ENCODE measurements at places on chromosomes 2 and 18.

- DNase-seq: no peak
Observed at GRCh38 chr2:20431772-20432171, 15.1 kb upstream of the RHOB start.

- no peak for DNase-seq
Observed at GRCh38 chr2:45626387-45627221, 15.5 kb upstream of the SRBD1 start.

DNA sequence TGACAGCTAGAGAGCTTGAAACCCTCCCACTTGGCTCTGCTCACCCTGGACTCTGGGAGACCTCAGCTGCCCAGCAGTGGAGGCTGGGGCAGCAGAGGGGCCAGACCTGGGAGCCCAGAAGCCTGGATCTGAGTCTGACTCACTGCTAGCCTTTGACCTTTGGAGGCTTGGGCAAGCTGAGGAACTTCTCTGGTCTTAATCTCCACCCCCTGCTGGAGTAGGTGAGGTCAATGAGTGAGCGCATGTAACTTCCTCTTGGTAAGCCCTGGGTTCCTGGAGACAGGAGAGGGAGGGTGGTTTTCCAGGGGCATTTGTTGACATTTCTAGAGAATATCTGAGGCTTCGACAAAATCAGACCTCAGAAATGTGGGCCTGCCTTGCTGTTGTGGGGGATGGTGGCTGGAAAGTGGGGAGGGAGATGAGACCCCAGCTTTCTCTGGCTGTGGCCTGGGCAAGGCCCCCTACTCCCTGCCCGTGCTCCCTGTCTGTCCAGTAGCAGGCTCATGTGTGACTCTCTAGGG lies 73.0 kb upstream of the YWHAQ start:
- DNase-seq: no peak

DNA sequence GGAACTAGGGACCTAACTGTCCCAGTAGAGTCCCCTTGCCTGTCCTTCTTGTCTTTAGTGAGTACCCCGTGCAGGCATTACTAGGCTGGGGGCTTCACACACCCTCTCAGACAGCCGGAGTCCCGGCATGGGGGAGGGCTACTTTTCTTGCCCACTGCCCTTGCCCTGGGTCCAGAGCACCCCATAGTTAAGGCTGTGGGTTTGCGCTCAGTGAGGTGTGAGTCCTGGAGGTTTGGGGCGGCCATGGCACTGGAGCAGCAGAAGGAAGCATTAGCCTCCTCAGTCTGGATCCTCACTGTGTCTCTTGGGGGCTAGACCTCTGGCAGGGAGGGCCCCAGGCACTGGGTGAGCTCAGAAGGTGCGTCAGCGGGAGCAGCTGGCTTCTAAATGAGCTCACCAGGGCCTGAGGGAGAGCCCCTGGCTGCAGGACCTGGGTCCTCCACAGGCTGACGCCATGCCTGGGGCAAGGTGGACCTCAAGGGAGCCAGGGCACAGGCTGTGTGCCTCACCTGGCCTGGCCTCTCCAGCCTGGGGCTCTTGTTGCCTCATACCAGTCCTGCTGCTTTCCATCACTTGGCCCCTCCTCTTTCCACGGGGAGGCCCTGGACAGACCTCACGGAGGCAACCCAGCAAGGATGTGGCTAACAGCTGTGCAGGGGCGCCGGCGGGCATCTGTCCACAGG lies 27.4 kb downstream of the HS6ST1 start:
- no peak for DNase-seq

DNA sequence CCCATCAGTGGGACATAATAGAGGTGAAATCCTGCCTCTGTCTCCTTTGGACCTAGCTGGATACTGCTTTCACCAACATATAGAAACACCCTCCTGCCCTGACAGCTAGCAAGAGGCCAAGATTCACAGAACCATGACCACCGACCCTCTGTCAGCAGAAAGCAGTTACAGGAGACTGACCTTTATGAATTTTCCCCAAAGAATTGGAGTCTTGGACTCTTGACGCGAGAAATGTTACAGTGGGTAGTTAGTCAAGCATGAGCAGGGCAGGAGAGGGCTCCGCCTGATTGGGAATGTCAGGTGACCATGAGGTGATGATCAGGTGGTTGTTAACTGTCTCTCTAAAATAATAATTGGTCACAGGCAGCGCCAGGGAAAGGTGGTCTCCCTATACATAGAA lies 1002.3 kb downstream of the TDRD15 start:
- no peak for DNase-seq

GRCh38 chr2:65092791-65093190 lies 36.6 kb downstream of the CEP68 start:
- DNase-seq: no peak

GRCh38 chr2:102258025-102258385 lies 53.4 kb upstream of the IL1RL1 start:
- DNase-seq: no peak

DNA sequence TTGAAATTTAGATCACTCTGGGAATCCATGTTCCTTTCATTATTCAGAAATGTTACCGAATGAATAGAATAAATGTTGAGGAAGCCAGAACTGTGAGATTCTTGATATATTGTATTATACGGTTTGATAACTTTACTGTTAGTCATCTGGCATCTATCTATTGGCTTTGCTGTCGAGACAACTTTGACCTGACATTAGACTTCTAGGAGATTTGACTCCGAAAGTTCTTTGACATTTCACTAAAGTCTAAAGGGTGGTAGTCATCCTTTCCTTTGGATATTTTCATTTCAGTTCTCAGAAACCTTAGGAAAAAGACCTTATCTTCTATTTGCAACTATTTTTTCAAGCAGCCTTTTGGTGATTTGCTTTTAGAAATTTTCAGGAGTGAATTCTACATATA lies 1.9 kb downstream of the BMPR2 start:
- no peak for DNase-seq

DNA sequence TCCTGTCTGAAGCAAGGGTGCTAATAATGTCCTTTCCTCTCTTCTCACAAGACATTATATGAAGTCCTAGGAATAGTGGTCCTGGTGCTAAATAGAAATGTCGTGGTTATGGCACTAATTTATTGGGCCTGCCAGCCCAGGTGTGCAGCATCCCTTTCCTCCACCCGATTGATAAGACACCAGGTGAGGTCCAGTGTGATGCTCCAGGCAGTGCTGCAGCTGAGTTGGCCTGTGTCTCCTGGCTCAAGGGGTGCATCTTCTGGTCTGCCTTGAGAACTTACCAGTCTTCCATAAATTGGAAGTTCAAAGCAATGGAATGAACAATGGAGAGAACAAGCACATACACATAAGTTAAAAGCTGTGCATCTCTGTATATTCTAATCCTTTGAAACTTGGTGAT lies 26.9 kb downstream of the CRIM1 start:
- no peak for DNase-seq

DNA sequence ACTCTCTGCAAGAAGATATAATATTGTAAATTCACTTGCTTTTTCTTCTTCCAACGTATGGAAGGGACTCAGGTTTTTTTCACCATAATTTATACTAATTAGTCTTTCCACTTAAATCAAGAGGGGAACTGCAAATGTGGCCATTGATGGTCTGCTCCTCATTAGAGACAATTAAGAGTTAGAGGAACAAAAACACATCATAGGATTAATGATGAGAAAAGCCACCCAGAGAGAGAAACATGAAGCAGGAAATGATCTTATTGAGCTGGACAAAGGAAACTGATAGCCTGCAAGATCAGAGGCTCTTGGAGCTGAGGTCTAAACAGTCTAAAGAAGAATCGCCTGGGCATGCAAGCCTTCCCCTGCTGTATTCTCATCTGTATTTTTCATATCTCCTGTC lies 151.2 kb upstream of the NRP2 start:
- no peak for DNase-seq

- no peak for DNase-seq
Observed at GRCh38 chr2:16625201-16625729, 40.4 kb downstream of the CYRIA start.

GRCh38 chr18:46152436-46152807 lies 48.2 kb downstream of the HAUS1 start:
- no peak for DNase-seq

DNA sequence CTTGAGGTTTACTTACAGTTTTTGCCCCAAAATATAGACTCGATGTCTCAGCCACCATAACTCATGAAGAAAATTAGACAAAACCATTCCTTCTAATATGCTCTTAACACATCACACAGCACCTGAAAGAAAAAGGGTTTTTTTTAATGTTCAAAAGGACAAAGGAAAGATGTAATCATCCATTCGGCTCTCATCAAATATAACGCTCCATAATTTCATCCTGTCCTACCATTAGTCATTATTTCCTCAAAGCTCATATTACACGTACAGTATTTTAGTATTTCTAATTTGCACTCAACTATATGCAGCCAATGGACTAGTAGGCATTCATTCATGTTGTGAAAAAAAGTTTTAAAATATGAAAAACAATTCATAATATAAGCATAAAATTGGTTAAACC lies 24.8 kb downstream of the ESCO1 start:
- DNase-seq: no peak

DNA sequence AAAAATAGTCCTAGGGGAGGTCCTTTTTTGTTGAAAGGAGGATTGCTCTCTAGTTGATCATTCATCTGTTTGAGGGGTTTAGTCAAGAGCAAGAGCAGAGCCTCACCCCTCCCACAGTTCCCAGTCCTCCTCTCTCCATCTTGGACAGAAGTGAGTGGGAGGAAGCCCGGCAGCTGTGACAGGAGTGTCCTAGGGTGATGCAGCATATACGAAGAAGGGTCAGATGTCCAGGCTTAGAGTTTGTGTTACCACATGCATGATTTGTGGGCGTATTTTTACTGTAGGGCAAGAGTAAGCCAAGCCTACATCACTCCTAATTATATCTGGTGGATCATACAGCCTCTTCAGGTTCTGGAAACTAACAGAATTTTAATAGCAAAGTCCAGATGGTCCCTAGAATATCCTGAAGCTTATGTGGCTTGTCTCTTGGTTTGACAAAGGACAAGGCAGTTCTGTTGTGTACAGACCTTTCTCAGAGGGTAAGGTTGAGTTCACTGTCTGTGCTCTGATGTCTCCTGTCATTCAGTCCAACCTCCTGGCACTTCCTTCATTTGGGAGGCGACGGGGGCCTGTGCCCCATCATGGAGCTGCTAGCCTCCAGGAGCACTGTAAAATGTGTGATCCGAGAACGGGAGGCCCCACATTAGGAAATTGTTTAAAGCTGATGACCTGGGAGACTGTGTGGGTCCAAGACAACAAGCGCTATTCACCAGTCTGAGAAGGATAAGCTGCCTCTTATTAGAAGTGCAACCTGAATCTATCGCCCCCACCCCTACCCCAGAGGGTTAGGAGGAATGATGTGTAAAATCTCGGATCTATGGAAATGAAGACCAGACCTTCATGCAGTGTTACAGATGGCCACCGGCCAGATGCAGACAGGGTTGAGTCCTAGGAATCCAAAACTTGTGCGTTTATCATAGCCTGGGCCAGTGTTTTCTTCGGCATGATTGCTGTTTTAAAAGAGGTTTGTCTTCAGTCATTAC lies 6.9 kb downstream of the CEP68 start:
- no peak for DNase-seq

GRCh38 chr18:48923746-48924629 lies 26.8 kb downstream of the SMAD7 start:
- no peak for DNase-seq

- DNase-seq: no peak
Observed at GRCh38 chr2:209642146-209642820, 129.3 kb upstream of the UNC80 start.

- no peak for DNase-seq
Observed at GRCh38 chr18:28189400-28190239, 12.7 kb upstream of the CDH2 start.

GRCh38 chr2:241309684-241310117 lies 5.8 kb downstream of the HDLBP start:
- peak; percentile 40 for DNase-seq

DNA sequence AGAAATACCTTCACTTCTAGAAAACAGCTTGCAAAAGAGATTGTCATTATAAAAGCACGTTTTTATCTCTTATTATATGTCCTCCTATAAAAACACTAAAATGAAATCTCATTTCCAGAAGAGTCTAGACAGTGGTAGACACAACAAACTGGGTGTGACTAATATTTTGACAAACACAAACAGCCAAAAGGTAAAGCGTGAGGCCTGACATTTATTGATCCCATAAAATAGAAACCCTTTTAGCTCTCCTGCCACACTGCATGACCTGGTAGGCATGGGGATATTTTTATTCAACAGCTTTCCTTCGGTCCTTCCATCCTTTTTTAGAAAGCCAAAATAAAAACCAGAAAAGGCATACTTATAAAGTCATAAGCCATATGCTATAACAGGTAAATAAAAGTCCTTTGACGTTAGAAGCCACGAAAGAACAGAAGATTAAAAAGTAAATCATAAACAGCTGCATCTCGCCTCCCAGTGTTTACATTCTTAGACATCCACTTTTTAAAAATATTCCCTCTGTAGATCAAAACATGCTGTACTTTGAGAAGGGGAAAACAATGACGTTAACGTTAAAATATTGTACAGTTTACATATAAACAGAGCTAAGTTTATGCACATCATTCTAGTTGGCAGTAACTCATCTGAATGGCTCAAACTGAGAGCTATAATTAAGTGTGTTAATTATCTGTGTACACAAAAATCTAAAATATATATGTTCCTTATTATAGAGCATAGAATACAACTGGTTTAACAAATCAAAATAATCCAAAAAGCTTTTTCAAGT lies 44.6 kb downstream of the IRS1 start:
- no peak for DNase-seq

GRCh38 chr2:61816480-61817355 lies 37.1 kb downstream of the FAM161A start:
- no peak for DNase-seq

GRCh38 chr2:143823876-143824275 lies 694.7 kb downstream of the ARHGAP15 start:
- DNase-seq: no peak

DNA sequence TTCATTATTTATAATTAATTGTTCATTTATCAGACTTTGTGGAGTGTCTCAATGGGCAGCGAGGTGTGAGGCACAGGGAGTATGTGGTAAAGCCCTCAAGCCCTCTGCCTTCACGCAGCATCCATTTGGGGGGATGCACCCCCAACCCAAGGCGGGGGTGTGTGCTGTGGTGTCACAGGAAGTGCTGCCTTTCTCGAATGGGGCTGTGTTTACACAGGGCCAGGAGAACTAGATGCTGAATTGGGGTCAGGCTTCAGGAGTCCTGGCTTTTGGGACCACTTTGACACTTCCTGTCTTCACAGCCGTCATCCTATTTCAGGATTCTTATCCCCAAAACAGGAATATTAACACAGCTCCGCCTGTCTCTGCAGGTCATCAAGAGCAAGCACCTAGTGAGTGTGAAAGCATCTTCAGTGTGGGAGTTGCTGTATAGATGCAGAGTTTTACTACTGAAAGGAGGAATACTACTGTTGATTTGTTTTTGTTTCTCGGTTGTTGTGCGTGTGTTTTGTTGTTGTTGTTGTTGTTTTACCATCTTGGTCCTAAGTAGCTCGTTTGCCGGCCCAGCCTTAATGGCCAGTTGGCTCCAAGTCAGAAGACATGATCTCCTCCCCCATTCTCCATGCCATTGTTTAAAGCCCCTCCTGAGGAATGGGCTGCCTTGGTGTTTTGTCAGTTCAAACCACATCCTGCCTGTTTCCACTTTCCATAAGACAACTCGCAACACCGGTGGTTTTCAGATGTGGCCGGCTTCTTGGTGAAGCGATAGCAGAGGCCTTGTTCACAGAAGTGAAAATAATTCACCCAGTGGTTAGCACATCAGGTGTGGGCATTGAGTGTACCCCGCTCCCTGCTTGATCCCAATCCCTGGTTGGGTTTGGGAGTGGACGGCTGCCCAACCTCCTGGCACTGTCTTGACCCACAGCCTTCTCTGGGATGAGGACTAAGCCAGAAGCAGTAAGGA lies 221.3 kb downstream of the BCL2 start:
- DNase-seq: no peak

All from stimulated activated CD8-positive, alpha-beta memory T cell treated with anti-CD3 and anti-CD28 coated beads, Interleukin-2, amount 100 ng/mL, for 1 hour (primary cell).